ENCODE measurements at places on chromosomes 13 and 19.

GRCh38 chr19:45363861-45364459 is 6.4 kb downstream of the ERCC2 start:
- DNase-seq, result no peak

GRCh38 chr13:24868874-24869273 is 104.9 kb downstream of the RNF17 start:
- no peak for DNase-seq

- DNase-seq, result peak; percentile 12
Measured at GRCh38 chr13:51959773-51960172, 51.5 kb downstream of the ATP7B start.

- DNase-seq, result peak; percentile 80
Measured at GRCh38 chr19:49157445-49158224, at the start of gene TRPM4. TSS of gene TRPM4 (plus strand) at chr19:49157792. CDS start at chr19:49157867, 75 bp downstream.

- no peak for DNase-seq
Measured at GRCh38 chr19:32829345-32829896, 40.1 kb downstream of the SLC7A9 start.

GRCh38 chr13:73331556-73331955 is 272.8 kb downstream of the KLF5 start:
- DNase-seq, result no peak

DNA sequence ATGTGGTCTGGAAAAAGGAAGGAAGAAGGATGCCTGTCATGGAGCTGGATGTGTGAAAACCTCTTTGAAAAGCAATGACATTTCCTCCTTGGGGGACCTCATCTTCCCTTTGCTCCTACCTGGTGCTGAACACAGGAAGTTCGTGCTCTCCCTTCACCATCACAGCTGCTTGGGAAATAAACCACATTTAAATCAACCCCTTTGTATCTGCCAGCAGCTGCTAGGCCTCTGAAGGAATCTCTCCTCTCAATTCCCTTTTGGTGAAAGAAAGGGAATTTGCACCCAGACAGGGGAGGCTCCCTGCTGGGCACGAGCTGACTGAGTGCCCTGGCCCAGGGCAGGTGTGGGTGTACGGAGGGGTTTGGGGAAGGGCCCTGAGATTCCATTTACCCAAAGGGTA is 437.7 kb downstream of the TSHZ3 start:
- DNase-seq, result no peak

DNA sequence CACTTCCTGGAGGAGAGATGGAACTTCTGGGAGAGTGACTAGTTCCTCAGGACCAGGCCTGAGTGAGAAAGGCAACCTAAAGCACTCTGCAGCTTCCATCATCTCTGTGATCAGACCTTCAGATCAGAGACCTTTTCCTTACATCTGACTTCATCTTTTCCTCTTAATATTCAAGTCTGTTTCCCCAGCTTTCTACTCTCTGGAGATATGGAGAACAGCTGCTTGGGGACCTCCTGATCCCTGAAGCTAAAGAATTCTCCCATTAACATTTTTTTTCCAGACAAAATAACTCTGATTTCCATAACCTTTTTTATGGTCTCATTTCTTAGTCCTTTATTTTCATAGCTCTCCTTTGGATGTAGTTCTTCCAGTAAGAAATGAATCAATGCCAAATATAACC is 133.4 kb upstream of the FNDC3A start:
- DNase-seq, result no peak

- peak; percentile 57 for DNase-seq
Measured at GRCh38 chr13:26254583-26255111, 718 bp downstream of the CDK8 start.

- no peak for DNase-seq
Measured at GRCh38 chr13:31530922-31531321, 208.4 kb upstream of the RXFP2 start.

- DNase-seq, result peak; percentile 34
Measured at GRCh38 chr19:35170359-35171061, 16.0 kb downstream of the FXYD5 start.

GRCh38 chr13:61695147-61695546 is 279.5 kb upstream of the PCDH20 start:
- no peak for DNase-seq

GRCh38 chr19:19597809-19598306 is 20.6 kb downstream of the PBX4 start:
- DNase-seq, result peak; percentile 92

DNA sequence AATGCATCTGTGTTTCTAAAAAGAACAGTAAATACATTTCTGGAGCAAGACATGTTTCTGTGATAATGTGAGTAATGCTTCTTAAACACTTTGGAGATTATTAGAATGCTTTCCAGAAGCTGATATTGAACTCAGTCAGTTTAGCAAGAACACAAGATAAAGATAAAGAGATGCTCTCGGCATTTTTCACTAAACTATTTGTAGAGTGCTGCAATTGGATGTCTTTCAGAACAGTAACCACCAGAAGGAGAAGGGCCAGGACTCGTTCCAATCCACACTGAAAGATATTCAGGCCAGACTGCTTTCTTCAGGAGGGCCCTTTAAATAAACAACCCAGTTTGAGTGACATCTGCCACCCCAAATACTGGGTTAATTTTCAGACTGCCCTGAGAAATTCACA is 456.0 kb downstream of the TBC1D4 start:
- no peak for DNase-seq

DNA sequence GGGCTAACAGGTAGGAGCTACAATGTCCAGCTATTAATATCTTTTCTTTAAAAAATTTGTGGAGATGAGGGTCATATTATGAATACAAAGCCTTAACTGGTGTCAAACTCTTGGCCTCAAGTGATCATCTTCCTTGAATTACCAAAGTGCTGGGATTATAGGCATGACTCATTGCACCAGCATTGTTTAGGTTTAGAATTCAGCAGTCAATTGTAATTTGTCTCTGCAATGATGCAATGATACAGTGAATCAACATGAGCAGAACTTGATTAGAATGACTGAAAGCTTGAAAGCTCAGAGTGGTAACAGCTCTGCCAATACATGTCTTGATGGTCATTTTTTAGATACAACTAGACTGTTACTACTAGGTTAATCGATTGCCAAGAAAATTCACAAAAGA is 752.8 kb upstream of the MIR17HG start:
- no peak for DNase-seq

- DNase-seq, result no peak
Measured at GRCh38 chr13:36382030-36382429, 35.8 kb upstream of the SPART start.

- no peak for DNase-seq
Measured at GRCh38 chr13:86906127-86906874, 764.9 kb upstream of the SLITRK5 start.

DNA sequence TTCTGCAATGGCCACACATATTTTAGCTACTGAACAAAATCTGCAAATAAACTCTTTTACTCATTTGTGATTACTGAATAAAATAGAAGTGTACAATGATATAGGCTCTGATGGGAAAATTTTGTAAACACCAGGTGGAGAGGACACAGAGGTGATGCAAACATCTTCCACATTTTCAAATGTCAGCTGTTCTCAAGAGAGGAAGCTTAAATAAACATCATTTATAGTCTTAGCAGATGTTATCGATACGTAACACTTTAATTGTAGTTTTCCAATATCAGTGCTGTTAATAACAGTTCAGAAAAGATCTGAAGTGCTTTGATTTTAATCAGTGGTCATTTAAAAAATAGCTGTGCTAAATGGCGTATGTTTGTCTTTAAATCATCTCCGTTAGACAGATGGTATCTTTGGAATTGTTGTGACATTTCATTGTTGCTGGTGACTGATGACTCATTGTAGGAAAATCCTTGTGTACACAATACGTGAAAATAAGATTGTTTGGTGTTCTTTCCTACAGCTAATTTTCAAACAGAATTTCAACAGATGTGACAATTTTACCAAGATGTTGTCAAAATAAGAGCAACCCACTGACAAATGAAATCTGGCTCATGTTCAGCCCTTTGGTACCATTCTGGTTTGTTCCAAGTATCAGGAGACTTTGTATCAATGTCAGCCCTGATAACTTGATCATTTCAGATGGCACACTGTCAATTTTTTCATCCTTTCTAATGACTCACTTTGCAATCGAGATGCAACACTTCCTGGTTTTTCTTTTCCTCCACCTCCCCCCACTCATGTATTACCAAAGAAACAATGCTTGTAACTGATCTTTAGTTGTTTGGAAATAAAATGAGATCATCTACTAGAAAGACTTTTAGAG is 516.0 kb downstream of the DCT start:
- no peak for DNase-seq

DNA sequence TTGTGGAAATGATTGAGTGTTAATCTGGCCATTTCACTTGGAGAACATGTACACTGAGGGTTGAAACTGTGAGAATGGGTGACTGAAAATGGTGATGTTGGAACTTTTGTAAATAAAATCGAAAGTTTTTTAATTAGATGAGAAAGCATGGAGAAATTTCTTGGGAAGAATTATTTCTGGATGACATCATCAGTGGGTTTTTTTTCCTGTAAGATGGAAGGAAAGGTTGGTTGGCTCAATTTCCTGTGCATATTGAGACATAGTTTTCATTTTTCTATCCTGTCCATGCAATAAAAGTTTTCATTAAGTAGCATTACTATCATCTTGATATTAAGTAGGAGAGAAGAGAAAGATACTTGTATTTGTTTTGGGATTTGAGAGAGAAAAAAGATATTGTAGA is 120.6 kb upstream of the HTR2A start:
- DNase-seq, result no peak

- DNase-seq, result no peak
Measured at GRCh38 chr13:81686877-81687276, 1346.0 kb upstream of the SPRY2 start.

- peak; percentile 13 for DNase-seq
Measured at GRCh38 chr13:23876265-23876664, 12.9 kb downstream of the MIPEP start.

DNA sequence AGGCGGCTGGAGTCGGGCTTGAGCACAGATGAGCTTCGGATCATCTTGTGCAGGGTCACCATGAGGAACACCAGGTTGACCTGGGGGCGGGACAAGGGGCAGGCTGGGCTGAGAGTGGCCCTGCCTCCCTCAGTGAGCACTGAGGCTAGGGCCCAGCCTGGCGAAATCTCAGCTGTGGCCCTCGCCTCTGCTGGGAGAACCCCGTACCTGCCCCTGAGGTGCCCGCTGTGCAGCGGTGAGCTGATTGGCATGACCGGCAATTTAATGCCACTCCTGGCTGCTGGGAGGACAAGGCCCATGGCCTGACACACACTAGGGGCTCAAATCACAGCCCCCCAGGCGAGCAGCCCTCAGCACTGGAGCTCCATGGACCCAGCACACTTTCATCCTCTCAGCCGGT is 19.7 kb upstream of the ASF1B start:
- no peak for DNase-seq

DNA sequence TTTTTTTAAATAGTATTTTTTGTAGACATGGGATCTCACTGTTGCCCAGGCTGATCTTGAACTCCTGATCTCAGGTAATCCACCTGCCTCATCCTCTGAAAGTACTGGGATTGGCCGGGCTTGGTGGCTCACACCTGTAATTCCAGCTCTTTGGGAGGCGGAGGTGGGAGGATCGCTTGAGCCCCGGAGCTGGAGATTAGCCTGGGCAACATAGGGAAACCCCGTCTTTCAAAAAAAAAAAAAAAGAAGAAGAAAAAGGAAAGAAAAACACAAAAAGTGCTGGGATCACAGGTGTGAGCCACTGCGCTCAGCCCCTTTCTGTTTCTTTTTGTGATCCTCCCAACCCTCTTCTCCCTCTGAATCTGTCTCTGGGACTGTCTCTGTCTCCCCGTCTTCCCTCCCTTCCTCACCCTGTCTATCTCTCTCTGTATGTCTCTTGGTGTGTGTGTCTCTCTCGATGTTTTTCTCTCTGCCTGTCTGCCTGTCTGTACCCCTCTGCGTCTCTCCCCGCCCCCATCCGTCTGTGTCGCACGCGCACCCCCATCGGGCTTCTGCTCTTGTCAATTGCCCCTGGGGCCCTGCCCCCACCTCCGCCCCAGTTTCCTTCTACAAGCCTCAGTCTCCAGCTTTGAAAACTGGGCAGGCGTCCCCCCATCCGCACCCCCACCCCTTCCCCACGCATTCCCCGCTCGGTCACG is 540 bp upstream of the ZFP36 start:
- no peak for DNase-seq

DNA sequence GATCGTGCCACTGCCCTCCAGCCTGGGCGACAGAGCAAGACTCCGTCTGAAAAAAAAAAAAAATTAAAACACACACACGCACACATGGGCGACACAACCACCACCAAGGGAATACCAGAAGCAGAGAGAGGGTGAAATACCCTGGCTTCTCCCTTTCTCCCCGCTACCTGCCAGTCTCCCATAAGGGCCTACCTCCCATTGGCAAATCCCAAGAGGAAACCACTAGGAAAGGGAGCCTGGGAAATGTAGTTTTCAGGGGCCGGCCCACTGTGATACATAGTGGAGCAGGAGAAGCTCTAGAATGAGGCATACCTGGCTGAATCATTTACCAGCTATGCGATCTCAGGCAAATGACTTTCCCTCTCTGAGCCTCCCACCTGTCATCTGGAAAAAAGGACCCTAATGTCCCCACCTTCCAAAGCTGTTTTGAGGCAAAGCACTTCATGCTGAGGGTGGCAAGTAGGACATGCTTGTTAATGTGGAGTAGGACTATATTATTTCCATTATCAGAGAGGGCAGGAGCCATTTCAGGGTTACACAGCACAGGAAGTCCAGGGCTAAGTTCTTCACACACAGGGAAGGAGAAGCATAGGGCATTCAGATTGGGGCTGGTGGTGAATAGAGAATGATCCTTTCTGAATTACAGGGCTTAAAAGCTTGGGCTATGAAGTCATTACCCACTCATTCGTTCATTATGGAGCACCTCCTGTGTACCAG is 14.3 kb upstream of the HNRNPUL1 start:
- DNase-seq, result no peak

- DNase-seq, result no peak
Measured at GRCh38 chr13:38301236-38301635, 48.4 kb upstream of the UFM1 start.

DNA sequence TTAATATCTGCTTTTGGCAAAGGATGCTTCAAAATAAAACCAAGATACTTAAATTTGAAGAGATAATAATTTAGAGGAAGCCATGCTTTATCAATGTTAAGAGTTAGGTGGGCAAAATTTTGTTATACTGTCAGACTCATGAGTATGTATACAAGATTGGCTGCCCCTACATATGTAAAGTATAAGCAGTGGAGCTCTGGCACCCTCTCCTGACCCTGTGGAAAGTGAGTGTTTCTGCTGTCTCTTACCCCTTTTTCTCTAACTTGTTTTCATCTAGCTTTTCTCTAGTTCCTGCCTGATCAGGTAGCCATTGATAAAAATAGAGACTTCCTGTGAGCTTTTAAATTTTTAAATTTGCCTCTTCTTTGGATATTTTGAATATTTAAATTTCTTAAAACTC is 710.9 kb upstream of the SPRY2 start:
- no peak for DNase-seq

DNA sequence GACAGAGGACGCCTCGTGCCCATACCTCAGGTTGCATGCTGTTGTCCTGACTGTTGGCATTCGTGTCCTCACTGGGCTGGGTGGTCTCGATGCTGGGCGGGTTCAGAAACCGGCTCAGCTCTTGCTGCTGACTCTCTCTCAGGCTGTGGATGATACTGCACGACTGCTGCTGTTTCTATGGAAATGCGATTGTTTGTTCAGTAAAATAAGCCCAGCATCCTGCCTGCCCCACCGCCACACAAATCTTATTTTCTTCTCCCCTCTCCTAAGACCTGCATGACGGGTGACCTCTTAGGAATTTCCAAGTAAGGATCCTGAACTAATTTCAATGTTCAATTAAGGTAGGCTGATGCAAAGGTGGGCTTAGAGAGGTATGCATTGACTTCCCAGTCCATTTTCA is 356.5 kb downstream of the NALCN start:
- DNase-seq, result no peak

Data from inflammatory macrophage treated with lipopolysaccharide for 4 hours (primary cell).